ENCODE measurements at places on chromosomes 5 and 9.

GRCh38 chr5:1255081-1255561, 29.9 kb downstream of the SLC6A18 start:
- DNase-seq = peak; percentile 56

GRCh38 chr5:109562441-109562840, 127.3 kb upstream of the MAN2A1 start:
- no peak for DNase-seq

DNA sequence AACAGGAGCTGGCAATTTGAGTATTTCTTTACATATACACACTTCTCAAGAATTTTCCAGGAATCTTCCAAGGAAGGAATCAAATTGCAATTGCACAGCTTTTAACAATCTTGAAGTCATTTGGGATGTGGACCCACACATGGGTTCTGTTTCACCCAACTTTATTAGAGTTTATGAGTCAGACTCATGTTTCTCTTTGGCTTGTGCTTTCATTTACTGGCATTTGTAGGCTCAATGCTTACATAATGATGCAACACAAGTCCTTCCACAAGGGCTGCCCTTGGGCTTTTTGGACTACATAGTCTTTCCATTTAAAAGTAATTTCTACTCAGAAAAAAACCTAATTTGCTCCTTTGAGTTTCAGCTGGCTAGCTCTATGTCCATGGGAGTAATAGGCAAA, 4.6 kb upstream of the CDC37L1 start:
- DNase-seq = no peak

- DNase-seq = no peak
These were observed 13.5 kb downstream of the CREBRF start for GRCh38 chr5:173069671-173070070.

DNA sequence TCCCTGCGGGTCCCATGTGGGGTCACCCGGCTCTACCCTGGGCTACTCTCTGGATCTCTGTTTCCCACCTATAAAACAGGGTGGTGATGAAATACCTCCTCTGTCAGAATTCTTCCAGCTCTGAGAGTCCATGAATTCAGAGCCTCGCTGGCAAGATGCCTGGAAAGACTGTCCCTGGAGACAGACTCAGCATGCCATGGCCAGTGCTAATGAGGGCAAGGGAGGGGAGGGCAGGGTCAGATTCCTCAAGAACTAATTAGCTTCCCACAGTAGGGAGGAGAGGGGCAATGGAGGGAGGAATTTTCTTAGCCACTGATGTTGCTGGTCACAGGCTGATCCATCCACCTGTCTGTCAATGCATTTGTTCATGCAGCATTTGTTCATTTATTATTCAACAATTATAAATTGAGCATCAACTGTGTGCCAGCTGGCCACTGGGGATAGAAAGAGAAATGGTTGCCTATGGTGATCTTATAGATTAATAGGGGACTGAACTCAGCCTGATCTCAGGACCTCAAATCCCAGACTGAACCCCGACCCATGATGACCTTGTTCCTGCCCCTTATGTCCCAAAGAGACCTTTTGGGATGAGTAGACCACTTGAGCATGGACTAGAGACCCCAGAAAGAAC, 4.7 kb downstream of the SYNPO start:
- DNase-seq = no peak

- DNase-seq = no peak
These were observed 128.4 kb downstream of the DNAH5 start for GRCh38 chr5:13816126-13816525.

DNA sequence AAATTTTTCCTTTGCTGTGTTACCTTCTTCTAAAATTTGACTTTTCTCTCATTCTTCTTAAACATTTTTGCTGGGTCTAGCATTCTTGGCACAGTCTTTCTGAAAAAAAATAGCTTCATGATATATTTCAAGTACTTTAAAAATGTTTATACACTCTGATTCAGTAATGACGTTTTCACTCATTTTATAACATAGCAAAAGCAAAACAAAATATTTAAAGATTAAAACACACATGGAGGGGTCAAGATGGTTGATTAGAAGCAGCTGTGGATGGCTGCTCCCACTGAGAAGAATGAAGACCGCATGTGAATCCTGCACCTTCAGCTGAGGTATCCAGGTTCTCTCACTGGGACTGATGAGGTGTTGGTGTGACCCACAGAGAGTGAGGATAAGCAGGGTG, 188.2 kb downstream of the SGCD start:
- DNase-seq = no peak

DNA sequence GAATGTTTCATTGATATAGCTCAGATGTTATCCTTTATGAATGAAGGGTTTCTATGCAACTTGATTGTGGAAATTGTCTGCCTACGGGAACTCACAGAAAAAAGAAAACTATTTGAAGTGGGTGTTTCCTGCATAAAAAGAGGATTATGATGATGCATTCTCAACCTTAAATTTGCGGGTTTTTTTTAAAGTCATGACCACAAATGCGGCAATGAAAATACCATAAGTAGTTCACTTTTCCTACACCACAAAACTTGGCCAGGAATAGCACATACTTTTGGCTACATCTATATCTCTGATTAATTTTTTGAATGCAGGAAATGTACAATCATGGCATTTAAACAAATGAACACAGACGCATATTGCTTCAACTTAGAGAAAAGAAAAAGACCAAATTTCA, 754.7 kb downstream of the DTWD2 start:
- no peak for DNase-seq

- no peak for DNase-seq
These were observed 39.0 kb downstream of the PRKACG start for GRCh38 chr9:68974901-68975300.

DNA sequence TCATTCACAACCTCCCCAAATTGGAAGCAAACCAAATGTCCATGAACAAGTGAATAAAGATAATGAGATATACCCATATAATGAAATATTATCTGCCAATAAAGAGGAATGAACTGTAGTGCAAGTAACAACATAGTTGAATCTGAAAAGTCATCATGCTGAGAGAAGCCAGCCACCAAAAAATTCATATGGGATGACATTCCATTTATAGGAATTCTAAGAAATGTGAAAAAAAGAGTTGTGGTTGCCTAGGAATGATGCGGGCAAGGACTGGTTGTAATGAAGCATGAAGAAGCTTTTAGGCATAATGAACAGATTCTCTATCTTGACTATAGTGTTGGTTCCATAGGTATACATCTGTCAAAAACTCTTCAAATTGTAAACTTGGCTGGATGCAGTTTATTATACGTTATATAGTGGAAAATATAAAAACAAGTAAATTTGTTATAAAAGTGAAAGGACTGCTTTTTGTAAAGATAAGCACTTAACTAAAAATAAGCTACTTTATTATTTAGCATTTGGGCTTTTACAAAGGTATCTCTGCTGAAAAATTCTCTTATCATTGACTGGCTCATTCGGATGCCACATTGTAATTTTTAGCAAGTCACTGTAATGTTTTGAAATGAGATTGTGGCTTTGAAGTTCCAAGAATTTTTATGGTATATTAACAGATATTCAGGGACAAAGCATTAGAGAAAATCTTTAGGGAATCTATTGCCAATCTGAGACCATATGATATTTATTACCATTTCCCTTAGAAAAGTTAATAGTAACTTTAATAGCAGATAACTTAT, 21.2 kb upstream of the TTC23L start:
- no peak for DNase-seq

- no peak for DNase-seq
These were observed 121.7 kb upstream of the FAM120A start for GRCh38 chr9:93329629-93330280.

GRCh38 chr5:95390812-95391492, at the start of gene FAM81B:
FAM81B (plus strand) TSS chr5:95391366; CDS start chr5:95391390, 24 bp downstream.
- DNase-seq = no peak

DNA sequence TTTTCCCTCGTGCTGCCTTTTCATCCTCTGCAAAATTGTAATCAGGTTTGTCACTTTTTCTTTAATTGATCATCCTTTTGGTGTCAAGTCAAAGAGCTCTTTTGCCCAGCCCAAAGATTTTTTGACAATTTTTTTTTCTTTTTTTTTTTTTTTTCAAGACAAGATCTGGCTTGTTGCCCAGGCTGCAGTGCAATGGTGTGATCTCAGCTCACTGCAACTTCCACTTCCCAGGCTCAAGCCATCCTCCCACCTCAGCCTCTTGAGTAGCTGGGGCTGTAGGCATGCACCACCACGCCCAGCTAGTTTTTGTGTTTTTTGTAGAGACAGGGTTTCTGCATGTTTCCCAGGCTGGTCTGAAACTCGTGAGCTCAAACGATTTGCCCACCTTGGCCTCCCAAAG, 36.7 kb downstream of the CDK7 start:
- DNase-seq = no peak

DNA sequence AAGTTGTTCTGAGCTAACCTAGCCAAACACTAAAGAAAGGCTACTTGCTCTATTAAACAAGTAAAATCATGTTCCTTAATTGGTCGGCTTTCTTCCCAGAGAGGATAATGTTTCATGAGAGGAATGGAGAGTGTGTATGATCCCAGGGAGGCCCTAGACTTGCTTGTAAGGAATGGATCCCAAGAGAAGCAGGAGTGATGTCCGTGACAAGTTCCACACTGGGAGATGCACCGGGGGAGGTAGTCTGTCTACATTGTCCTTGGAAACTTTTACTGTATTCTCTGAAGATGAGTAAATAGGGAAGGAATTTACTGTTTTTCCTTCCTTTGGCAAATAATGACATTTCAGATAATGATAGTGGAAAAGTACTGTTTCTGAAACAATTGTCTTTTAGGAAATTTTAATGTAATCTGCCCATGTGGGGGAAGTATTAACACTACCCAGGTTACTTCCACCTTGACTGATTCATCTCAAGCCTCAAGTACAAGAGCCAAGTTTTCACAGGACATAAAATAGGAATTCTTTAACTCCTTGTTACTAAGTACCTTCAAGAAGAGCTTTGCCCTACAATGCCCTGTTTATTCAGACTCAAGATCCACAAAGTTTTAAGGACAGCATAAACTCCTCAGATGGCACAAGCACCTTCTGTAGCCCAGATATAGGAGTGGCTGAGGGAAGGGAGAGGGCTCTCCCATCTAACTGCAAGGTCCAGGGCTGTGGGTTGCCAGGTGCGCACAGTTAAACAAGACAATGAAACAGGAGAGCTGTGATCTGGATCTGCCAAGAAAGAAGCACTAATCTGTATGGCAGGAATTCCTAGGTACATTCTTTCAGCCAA, 152.1 kb downstream of the GNA14 start:
- no peak for DNase-seq

DNA sequence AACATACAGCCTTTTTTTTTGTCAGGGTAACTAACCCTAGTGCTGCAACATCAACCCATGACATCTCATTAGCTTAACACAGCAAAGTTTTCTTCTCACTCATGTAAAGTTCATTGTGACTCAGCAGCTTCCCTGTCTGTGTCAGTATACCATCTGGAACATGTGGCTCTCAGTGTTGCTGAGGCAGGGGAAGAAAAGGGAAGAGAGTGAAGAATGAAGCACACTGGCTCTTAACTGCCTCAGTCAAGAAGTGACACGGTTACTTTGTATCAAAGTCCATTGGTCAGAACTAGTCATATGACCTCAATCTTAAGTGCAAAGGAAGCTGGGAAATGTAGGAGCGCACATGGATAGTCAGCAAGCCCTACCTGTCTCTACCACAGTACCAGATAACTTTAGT, 185.0 kb upstream of the ELL2 start:
- DNase-seq = no peak

DNA sequence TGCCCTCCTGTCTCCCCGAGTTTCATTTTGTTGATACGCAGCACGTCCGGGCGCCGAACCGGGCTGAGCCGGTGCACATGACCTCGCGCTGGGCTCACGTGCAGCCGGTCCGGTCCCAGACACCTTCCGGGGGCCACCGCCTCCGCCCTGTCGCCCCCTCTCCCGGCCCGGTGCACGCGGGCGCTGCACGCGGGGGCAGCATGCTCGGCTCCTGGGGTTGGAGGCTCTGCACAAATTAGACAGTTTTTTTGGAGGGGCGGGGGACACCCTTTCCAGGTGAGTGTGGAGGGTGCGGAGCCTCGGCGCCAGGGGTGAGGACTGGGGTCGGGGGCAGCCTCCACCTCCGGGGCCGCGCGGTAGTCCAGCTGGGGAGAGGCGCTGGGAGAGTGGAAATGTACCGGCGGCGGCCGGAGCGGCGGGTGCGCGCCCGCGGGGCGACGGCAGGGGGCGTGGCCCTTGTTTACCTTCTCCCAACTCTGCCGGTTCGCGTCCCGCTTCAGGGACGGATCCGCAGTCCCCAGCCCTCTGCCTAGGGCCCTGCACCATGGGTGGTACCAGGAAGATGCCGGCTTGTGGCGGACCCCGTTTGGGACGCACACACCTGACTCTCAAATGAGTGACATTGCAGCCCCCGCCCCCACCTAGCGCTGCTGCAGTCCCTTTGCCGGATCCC, 1.1 kb downstream of the JADE2 start:
- DNase-seq = peak; percentile 76

GRCh38 chr9:2663461-2664173, 42.0 kb downstream of the VLDLR start:
- no peak for DNase-seq

DNA sequence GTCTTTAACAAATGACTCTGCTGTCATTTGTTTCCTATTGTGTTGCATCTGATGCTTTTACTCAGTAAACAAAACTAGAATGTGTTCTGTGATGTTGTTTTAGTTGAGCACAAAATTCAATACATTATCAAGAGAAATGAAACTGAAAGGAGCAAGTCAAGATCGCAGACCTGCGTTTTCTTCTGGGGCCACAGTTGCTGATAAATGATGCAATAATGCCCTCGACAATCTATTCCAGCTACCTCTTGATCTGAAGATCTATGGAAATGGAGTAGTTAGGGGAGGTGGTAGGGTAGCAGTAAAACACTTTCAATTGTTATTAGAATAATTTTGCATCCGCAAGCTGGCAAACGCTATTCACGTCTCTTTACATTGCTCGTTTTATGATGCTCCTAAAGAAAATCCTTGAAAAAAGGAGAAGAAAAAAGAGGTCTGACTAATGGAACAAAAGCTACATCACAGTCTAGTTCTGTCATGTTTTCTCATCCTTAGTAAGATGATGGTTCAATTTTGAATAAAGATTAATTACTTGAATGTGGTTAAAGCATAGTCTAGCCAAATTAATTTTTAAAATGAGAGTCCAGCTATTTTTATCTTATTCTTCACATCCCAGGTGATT, 1.6 kb downstream of the ZNF366 start:
- DNase-seq = no peak

DNA sequence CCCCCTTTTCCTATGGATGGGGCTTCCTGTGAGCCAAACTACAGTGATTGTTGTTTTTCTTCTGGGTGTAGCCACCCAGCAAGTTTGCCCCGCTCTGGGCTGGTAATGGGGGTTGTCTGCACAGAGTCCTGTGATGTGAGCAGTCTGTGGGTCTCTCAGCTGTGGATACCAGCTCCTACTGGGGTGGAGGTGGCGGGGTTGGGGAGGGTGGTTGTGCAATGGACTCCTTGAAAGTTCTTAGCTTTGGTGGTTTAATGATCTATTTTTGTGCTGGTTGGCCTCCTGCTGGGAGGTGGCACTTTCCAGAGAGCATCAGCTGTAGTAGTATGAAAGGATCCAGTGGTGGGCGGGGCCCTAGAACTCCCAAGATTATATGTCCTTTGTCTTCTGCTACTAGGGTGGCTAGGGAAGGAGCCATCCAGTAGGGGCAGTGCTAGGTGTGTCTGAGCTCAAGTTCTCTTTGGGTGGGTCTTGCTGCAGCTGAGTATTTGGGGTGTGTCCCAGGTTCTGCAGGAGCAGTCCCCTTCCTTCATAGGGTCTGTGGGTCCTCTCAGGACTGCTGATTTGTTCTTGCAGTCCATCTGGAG, 275.6 kb upstream of the PAPPA start:
- DNase-seq = no peak

- DNase-seq = no peak
These were observed 212.5 kb downstream of the CFAP90 start for GRCh38 chr5:7638456-7638855.

Data from activated T-cell treated with anti-CD3 and anti-CD28 coated beads, Interleukin-2, amount 50 U/mL, for 1 hour (primary cell).